NCI-H2081 treated with DMSO at 0.1 percent for 48 hours (cell line): ENCODE measurements at places on chromosomes 6 and 20.

DNA sequence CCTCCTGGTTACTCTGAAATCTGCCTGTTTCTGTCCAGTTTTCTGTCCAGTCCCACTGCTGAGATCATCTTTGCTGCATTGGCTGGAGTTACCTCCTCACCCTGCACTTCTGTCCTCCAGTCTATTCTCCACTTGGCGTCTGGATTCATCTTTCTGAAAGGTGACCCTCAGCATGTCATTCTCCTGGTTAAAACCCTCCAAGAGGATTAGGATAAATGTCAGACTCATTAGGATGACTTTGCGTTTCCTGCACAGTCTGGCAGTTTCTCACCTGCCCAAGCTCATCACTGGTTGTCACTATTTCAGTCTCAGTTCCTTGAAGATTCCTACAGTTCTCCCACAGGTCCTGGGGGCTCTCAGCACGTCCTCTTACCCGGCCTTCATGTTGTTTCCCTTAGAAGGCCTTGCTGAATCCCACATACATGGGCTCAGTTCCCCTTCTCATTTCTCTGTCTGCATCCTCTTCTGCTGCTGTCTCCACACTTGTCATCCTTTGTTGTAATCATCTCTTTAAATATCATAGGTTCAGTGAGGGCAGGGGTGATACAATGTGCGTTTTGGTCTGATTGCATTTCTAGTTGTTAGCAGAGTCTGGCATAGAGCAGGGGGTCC, 374.8 kb downstream of the QKI start:
- no peak for DNase-seq

DNA sequence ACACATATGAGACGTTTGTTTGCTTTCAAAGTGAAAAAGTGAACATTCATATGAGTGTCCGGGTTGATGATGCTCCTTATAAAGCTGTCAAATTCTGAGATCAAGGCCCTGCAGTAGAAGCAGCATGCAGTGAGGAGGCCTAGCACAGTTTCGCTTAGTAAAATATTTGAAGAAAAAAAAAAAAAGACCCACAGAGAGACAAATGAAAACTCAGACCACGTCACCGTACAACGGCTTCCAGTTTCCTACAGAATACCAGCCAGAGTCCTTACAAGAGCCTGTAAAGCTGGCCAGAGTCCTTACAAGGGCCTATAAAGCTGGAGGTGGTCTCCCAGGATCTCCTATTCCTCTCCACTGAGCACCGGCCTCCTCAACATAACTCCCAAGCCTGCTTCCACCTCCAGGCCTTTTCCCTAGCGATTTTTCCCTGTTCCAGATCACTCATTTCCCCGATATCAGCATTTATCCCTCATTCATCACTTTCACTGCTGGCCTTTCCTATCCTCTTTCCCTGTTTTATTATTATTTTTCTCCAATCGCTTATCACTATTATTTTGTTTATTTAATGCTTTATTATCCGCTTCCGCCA, 1.5 kb upstream of the HMGN4 start:
- DNase-seq, result no peak

- no peak for DNase-seq
Measured at GRCh38 chr20:53875452-53875851, 194.9 kb downstream of the BCAS1 start.

- no peak for DNase-seq
Measured at GRCh38 chr20:56001890-56002289, 3.4 kb downstream of the CBLN4 start.

DNA sequence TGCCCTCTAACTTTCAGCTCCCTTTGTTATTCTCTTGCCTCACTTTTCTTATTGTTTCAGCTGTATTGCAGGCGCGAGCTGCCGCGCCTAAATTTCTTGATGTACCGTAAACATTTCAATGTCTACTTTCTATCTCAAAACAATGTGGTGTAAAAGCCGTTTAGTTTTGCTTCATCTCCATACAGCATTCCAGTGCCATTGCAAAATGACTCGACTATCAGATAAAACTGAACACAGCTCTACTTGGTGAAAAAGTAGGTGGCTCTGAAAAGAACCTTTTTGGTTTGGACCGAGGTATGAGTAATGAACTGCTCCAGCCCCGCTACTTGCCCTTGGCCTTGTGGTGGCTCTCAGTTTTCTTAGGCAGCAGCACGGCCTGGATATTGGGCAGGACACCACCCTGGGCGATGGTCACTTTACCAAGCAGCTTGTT, 74.6 kb downstream of the OR2B2 start:
- DNase-seq, result no peak

DNA sequence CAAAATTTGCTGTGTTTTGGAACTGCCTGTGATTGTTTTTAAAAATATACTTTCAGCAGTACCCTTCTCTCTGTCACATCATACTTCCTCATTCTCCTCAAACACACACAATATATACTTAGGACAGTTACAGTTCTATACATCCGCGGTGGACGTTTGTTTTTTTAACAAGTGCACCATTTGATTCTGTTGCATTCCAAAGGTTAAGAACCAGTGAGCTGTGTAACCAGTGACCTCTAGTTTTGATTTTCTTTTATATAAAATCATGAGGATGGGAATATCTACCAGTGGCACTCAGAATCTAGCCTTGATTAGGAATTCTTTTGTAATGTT, 152.8 kb downstream of the CARMIL1 start:
- DNase-seq, result no peak

GRCh38 chr6:56652994-56653393, 10.3 kb upstream of the DST start:
- DNase-seq, result no peak

DNA sequence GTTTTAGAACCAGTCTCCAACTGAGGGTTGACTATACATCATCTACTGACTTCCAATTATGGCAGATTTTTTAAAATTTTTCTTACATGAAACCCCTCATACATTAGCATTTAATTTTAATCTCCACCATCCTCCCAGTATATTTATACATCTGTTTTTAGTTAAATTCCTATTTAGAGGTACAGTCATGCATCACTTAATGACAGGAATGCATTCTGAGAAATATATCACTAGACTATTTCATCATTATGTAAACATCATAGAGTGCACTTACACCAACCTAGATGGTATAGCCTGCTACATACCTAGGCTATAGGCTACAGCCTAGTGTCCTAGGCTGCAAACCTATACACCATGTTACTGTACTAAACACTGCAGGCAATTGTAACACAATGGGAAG, 316.7 kb upstream of the MARCKS start:
- DNase-seq, result no peak

GRCh38 chr6:149387779-149388512, 12.1 kb upstream of the SUMO4 start:
- DNase-seq, result no peak

GRCh38 chr6:107217248-107217647, 101.9 kb upstream of the BEND3 start:
- no peak for DNase-seq

GRCh38 chr20:37745553-37745952, 51.7 kb downstream of the CTNNBL1 start:
- no peak for DNase-seq

DNA sequence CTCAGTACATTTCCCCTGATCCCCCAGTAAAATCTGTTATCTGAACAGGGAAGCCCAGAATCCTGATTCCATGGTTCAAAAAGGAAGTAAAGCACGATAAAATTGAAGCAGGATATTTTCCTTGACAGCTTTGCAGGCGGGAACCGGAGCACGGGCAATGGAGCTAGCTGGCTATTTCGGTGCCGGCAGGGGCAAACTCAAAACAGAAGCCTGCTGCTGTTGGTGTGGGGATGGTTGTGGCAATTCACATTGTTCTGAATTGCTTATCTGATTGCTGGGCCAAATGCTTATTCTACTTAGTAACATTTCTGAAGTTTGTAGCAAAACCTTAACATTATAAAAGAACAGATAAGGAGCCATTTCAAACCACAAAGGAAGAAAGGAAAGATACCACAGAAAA, 172.4 kb downstream of the MMS22L start:
- no peak for DNase-seq

DNA sequence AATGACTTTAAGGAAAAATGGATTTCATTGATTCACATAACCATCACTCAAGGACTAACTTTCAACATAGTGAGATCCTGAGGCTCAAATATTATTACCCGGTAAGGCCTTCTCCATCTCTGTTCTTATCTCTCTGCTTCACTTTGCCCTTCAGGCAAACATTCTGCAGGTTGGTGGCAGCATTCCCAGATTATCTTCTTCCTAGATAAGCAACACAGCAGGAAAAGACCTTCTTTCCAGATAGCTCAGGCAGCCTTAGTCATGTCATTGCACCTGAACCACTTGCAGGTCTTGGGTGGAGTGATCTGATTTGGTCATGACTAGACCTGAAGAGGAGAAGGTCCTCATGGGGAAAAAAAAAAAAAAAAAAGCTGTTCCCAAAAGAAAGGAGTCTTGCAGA, 5.3 kb upstream of the HIVEP2 start:
- DNase-seq, result no peak
